ENCODE measurements at places on chromosomes 3 and 15. TPM values are rescaled to one million over a fixed set of nuclear protein-coding genes. Genes with fewer than 3 reads are reported as not detected.

CPLX3 gene
- total RNA-seq, result not detected

SPATA12 gene
- total RNA-seq, result not detected

CACNA2D3 gene
- not detected for total RNA-seq

GRCh38 chr15:51328926-51329325 is 9.5 kb downstream of the CYP19A1 start:
- no peak for DNase-seq

DNA sequence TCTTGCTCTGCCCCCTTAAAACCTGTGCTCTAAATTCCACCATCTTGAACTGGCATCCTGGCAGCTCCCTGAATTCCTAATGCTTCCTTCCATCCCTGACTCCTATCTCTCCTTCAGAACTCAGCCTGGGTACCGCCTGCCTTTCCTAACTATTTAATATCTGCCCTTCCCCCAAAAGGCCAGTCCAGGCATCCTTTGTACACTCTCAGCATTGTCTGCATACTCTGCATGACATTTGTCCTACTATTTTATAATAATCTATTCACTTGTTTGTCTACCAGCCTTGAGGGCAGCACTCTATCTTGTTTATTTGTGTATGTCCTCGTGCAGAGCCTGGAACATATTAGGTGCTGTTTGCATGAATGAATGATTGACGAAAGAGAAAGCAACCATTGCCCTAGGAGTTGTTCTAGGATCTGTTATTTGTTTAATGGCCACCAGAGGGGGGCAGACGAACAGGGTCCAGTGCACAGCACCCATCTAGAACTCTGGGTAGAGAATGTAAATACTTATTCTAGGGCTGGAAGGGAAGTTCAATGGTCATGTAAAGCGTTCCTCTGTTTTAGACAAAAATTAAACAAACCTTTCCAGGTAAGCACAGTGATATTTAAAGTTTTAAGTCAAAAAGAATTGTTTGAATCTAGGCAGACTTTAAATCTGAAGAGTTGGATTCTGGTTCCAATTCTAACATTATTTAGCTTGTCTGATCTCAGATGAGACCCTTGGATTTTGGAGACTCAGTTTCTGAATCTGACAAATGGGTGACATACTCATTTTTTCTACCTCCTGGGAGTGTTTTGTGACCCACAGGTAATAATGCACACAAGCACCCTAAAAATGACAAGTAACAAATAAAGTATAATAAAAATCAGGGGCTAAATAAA is 125.8 kb upstream of the GALNT15 start:
- DNase-seq, result peak; percentile 59

DNA sequence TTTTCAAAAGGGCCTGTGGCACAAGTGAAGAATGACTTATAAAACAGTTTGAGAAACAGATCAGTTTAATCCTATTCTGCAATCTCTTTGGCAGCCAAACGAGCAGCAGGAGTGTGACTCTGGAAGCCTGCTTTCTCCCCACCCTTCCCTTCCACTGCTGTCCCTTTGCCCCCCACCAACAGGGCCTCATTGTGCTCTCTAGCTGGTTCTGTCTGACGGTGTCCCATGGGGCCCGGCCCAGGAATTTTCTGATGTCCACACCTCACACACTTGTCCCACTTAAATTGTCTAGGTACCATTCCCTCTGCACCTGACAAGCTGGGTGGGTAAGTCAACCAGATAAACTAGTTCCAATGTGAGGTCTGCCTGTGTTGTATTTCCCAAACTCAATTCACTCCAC is 16.4 kb downstream of the SLCO2A1 start:
- DNase-seq, result no peak

DNA sequence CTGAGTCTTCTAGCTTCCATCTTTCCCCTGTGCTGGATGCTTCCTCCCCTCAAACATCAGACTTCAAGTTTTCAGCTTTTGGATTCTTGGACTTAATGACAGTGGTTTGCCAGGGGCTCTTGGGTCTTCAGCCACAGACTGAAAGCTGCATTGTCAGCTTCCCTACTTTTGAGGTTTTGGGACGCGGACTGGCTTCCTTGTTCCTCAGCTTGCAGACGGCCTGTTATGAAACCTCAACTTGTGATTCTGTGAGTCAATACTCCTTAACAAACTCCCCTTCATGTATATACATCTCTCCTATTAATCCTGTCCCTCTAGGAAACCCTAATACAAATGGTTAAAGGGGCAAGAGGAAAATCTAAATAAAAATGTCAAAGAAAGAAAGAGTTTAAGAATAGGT is 100.1 kb downstream of the ABI3BP start:
- DNase-seq, result no peak

GRCh38 chr15:31324806-31325594 is 1.6 kb upstream of the KLF13 start:
- no peak for DNase-seq

- peak; percentile 46 for DNase-seq
Observed at GRCh38 chr3:177196008-177196455, 1.2 kb downstream of the TBL1XR1 start.

- DNase-seq, result no peak
Observed at GRCh38 chr3:139897759-139898158, 37.2 kb upstream of the CLSTN2 start.

- DNase-seq, result no peak
Observed at GRCh38 chr3:37741644-37742043, 120.0 kb upstream of the CTDSPL start.

GRCh38 chr3:169542331-169542751 is 121.2 kb downstream of the MECOM start:
- DNase-seq, result no peak

DNA sequence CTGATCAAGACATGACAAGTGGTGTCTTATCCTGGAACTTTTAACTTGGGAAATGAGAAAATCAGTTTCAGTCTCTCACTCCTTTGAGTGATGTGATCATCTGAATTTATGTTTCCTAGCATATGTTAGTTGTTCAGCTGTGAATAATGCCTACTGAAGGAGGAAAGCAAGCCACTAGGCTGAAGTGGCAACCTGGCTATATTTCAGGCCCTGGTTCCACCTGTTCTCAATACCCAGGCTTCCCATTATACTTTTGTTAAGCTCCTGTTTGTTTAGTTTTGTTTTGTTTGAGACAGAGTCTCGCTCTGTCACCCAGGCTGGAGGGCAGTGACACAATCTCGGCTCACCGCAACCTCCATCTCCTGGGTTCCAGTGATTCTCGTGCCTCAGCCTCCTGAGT is 243.8 kb downstream of the ALCAM start:
- no peak for DNase-seq

- DNase-seq, result no peak
Observed at GRCh38 chr15:70433586-70434324, 329.6 kb downstream of the UACA start.

GRCh38 chr3:25489858-25490593 is 62.0 kb downstream of the RARB start:
- no peak for DNase-seq

GRCh38 chr3:155497930-155498647 is 204.6 kb upstream of the STRIT1 start:
- DNase-seq, result no peak

DNA sequence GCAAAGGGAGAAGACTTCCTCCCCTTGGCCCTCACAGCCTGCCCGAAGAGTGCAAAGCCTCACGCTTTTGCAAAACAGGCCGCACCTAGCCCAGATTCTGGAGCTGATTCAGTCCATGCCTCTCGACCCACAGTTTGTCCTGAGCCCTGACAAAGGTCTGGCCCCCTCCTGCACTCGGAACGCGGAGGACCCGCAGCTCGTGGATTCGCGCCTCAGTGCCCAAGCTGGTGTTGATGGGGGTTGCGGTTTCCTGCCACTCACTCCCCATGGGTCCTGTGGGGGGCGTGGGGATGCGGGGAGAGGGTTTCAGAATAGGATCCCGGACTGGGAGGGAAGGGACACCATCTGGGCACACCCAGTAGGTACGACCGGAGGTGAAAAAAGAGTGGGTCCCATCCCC is 594 bp upstream of the CRABP1 start:
- DNase-seq, result no peak

GRCh38 chr3:30962493-30962892 is 68.0 kb upstream of the GADL1 start:
- no peak for DNase-seq

DNA sequence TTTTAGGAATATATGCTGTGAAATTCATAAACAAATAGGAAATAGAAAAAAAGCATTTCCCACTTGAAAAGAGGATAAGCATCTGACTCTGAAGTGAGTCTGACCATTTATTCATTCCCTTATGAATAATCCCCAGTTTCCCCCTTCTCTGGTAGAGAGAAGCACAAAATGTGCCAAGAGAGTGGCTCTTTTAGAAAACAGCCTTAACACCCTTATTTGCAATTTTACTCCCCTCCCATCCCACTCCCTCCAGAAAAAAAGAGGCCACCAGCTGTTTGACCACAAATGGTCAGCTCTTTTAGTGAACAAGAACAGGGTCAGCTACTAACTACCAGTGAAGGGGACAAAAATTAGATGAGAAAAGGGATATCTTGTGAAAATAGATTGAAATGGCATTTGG is 184.5 kb upstream of the ADAMTS9 start:
- DNase-seq, result no peak

DNA sequence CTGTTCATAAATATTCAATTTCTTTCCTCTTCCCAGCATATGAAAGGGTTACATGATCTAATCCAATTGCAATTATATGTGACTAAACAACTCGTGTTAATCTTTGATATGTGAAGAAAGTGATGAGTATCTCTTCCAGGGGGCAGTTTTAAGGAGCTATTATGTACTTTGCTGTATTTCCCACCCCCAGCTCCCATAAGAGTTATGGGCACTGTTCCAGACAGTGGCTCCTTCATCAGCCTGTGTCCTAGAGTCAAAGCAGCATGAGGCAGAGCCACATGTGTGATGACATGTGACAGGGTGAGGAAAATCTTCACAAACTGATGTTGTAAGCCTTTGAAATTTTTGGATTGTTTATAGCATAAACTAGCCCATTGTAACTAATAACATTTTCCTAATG is 315.4 kb downstream of the DIPK2A start:
- DNase-seq, result no peak

DNA sequence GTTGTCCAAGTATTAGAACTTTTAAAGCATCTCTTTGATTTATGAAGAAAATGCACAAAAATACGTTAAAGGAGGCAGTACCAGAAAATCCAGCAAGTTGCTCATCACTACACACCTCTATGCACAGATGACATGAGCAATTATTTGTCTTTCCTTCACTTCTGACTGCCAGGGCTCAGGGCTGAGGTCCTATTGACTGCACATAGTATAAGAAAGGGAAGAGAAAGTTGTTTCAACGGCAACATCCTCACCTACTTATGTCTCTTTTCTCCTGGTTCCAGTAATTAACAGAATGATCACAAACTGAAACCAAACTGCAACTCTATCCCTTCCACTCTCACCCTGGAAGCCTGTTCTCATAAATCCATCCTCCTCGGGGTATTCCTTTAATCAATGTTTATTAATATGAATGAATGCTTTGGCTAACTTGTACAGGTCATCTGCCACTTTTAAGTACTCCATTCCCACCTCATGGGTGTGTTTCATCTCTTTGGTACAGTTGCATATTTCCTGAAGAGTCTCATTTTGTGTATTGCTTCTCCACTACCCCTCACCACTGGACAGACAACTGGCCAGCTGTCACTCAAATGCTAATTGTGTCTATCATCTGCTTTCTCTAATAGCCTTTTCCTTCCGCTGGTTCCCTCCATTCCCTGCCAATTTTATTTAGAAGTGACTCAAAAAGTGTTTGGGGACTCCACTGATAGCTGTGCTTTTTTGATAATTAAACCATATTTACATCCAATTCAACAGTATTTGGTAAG is 34.5 kb downstream of the RAB27A start:
- no peak for DNase-seq
